ENCODE measurements at places on chromosomes 1 and 21.

DNA sequence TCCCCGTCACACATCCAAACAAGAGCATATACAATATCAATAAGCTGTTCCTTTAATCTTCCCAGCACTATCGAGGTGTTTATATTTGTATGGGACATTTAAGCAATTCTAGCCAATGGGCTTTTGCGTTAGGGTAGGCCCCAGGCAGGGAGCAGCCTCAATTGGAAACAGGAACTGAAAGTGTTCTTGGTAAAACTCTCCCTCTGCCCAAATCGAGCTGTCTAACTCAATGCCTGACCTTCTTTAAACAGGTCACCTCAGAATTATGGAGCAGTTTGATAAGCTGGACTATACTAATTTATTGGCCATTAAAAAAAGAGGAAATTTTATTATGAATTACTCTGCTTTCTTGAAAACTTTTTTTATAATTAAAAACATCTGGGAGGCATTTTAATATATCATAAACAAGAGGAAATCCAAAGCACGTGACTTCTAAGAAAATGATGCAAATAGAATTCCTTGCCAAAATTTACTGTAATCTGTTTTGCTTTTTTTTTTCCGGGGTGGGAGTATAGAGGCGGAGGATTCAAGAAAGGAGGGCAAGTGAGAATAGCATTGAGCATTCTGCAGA is 498.1 kb downstream of the LMO4 start:
- no peak for DNase-seq

DNA sequence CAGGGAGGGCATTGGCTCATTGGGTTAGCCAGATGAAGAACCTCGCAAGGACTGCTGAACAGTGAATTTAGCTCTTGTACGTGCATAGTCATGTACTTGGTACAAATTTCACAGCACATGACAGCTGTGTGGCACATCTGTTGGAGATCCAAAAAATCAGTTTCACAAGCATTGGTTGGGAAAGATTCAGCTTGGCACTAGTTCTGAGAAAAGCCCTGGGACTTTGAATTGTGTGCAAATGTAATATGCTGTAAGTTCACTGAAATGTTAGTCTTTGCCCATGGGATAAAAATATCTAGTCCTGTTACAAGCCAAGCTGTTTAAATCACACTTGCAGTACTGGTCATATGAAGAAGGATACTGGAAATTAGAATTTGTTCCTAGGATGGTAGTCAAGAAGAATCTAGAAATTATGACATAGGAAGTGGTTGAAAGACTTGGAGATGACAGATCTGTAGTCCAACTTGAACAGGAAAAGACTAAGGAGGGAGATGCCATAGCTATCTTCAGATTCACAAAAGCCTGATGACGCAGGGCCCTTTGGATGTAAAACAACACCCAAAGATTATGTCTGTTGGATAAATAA is 19.2 kb downstream of the LAMC2 start:
- no peak for DNase-seq

DNA sequence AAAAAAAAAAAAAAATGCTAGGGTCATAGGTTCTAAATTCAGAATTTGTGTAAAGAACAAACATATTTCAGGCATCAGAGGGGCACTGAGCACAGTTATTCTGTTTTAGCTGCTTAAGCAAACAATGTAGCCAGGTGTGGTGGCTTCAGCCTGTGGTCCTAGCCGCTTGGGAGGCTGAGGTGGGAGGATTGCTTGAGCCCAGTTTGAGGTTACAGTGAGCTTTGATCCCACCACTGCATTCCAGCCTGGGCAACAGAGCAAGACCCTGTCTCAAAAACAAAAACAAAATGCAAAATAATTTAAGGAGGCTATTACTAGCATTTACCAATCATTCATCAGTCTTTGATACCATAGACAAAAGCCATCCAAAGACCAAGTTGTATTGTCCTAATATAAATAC is 49.7 kb upstream of the CDC42BPA start:
- no peak for DNase-seq

DNA sequence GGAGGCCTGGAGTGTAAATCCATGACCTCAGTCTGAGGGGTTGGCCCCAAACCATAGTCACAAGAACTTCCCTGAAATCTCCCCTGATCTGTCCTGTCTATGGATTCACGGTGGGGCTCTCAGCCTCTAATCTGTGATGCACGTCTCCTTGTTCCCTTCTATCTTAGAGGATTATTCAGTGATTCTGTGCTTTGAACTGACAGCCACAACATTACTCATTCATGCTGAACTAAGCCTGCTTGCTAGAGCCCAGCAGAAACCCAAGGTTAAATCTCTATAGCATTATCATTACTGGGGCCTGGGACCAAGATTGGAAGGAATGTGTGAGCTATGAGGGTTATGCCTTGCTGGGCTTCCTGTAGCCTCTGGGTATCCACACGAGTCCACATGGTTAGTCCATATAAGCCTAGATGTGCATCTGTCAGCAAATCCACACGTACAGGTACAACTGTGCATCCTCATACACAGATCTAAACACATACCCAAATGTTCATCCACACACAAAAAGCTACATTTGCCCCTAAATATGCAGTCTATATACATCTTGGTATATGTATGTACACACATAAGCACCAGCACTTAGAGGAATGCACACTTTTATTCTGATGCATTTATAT is 22.4 kb upstream of the MAGOH start:
- DNase-seq: no peak

- no peak for DNase-seq
Observed at GRCh38 chr1:54347955-54348699, 58.1 kb downstream of the SSBP3 start.

DNA sequence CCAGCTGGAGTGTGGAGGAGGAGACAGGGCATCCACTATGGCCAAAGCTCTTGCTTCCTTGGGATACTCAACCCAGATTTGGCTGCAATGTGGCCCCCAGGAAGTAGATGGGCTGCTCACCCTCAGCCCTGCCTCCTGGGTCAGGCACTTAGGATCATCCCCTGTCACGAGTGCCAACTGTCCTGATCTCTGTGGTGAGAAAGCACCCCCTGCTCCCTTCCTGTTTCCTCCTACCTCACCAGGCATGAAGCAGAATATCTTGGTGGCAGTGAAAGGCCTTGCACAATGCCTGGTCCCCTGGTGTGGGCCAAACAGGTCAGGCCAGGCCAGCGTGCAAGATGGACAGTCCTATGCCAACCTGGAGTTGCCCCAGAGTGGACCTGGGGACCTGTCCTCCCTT is 211.7 kb downstream of the GRIK3 start:
- DNase-seq: no peak

DNA sequence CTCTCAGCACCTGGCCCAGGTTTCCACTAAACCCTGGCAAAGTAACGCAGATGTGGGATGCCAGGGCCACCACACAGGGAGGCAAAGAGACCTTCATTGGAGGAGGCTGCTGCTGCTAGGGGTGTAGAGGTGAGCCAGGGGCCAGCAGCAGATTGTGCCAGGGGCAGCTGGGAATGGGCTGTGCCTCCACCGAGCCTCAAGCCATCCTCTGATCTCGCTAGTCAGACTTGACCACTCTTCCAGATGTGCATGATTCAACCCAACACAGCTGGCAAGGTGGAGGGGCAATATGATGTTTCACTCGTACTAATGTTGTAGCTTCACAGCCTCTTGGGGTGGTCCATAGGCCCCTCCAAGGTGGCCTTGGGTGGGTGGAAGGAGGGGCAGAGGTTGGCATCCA is 73.0 kb upstream of the MRPS6 start:
- DNase-seq: no peak

DNA sequence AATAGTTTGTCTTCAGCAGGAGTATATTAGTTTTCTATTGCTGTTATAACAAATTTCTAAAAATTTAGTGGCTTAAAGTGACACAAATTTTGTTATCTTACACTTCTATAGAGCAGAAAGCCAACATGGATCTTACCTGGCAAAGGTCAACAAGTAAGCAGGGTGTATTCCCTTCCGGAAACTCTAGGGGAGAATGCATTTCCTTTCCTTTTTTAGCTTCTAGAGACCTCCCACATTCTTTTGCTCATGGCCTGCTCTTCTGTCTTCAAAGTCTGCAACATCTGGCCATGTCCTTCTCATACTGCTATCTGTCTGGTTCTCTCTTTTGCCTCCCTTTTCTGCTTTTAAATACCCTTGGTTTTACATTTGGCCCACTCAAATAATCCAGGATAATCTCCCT is 242.6 kb downstream of the ZNF648 start:
- no peak for DNase-seq

Data from H1 (cell line).